ENCODE measurements at places on chromosomes 16 and 17.

DNA sequence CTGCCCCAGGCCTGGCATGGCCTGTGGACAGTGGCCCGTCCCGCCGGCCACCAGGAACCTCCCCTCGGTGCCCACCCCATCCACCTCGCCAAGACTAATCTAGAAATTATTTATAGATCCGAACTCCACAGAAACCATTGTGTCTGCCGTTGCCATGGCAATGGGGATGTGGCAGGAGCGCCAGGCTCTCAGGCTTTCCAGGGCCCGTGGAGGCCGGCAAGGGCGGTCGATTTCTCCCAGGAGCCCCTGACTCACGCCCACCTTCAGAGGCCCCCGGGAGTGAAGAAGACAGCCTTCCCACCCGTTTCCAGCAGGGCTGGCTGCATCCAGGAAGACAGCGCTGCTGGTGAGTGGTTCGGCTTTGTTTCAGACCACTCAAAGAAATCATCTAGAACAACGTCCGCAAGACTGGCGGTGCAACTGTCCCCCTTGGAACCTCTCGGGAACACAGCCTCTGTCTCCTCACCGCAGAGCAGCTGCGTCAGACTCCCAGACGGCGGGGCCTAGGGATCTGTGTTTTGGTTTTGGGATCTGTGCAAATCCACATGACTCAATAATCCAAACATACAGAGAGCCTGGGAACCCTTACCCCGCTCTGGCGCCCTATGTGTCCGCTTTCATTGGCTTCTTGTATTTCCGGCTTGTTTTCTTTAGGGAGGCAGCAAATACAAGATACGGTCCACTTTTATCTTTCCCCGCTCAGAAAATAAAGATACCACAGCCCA, 48.5 kb upstream of the ZCCHC14 start:
- DNase-seq = no peak

DNA sequence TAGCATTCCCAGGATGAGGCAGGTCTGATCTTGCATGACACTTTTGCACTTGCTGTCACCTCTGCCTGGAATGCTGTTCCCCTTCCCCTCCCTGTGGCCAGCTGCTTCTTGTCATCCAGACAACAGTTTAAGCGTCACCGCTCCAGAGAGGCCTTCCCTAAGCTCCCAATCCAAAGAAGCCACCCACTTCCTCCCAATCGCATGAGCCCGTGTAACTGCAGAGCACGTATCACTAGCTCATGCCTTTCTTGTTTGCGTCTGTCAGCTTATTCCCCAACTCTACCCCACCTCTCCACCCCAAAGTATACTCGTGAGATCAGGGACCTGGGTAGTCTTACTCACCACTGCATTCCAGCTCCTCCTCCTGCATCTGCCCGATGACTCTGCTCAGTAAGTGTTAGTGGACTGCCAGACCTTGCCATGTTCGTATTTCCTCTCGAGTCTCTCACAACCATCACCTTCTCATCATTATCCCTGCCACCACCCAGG, 92.8 kb downstream of the GAS7 start:
- no peak for DNase-seq

GRCh38 chr16:66395806-66396555, 29.5 kb downstream of the CDH5 start:
- DNase-seq = no peak

- DNase-seq = no peak
Measured at GRCh38 chr16:85935391-85935973, 36.5 kb downstream of the IRF8 start.

GRCh38 chr16:57567691-57568090, 25.2 kb downstream of the ADGRG5 start:
- no peak for DNase-seq

- no peak for DNase-seq
Measured at GRCh38 chr16:87725596-87726235, 40.1 kb downstream of the KLHDC4 start.

DNA sequence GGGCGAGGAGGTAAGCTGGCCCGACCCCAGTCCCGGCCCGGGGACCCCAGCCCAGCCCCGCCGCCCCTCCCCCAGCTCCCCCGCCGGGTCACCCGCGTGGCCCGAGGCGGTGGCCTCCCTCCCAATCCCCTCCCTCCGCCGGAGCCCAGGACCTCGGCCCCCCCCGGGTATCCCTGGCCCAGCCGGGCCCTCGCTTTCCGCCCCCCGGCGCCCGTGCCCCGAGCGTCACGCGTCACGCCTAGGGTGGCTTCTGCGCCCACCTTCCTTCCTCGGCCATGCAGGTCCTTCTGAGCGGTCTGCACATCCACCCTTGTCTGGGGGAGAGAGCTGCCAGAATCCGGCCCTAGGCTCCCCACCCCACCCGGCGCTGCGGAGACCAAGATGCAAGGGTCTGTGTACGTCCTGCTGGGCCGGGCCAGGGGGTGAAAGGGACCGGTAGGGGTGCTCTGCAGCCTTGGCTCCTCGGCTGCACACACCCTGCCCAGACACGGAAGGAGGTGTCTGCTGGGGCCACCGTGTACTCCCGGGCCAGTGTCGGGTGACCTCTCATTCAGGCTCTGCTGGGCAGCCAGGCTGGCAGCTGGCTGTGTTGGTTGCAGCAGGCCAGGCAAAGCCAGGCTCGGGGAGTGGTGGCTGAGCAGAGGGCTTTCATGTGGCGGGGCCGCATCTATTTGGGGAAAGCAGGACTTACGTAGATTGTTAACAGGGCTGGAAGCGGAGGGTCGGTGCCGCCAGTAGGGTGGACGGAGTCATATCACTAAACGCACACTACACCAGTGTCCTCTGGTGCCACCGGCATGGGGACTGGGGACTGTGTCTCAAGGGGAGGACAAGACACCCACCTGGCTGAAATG, 754 bp downstream of the RAB11FIP4 start:
- no peak for DNase-seq

DNA sequence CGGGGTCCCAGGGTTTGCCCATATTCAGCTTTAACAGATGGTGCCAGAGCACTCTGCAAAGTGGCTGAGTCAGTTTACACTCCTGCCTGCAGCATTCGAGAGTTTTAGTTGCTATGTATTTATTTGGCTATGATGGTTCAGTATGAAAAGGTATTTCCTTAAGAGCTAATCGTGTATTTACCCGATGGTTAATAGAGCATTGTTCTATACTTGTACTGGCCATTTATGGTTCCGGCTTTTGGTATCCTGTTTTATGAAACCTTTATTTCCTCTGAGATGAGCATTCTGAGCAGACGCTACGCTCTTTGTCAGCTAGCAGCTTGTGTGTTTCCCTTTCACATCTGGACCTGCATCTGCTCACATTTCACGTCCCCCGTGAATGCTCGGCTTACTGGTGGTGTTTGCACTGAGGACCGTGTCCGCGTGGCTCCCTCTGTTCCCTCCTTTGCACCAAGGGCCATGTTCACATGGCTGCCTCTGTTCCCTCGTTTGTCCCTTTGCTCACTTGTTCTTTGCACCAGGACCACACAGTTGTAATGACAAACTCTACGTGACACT, 149.1 kb upstream of the CHMP6 start:
- DNase-seq = no peak

DNA sequence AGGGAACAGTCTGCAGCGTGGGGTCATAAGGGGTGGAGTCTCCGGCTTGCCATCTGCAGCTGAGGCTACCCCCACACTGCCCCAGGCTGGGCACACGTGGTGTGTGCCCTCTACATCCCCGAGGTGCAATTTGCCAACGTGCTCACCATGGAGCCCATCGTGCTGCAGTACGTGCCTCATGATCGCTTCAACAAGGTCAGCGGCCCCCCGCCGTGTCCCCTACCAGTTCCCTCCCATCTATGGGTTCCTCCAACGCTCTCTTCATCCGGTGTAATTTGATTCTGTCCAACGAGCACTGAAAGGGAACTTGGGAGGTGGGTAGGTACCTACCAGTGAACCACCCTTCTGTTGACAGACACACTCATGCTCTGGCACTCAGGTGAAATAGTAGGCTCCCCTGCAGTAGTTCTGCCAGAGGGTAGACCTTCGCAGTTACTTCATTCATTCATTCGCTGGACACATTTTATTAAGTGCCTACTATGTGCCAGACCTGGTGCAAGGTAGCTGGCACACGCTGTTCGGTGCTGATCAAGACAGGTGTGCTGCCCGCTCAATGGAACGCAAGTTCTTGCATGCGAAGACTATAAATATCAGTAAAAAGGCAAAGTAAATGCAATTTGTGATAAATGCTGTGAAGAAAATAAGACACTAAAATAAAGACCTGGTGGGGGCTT, 2.7 kb downstream of the MLLT6 start:
- no peak for DNase-seq

GRCh38 chr17:78707016-78707415, 75.1 kb downstream of the CYTH1 start:
- no peak for DNase-seq

- DNase-seq = no peak
Measured at GRCh38 chr16:76926595-76926994, 264.4 kb upstream of the MON1B start.

DNA sequence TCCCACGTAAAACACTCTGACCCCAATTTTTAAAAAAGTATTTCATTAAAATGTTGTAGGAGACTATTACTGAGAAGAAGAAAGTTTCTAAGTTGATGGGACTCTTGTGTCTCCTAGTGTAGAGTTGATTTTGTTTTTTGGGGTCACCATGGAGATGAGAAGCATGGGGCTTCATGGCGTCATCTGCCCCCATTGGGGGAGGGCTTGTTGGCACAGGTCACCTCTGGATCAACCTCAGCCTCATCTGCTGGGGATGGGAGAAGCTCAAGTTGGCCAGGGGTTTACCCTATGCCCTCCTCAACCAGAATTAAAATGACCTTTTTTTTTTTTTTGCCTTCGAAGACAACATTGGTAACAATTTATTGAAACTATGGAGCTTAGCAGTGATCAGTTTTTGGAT, 28.3 kb downstream of the MSI2 start:
- no peak for DNase-seq

DNA sequence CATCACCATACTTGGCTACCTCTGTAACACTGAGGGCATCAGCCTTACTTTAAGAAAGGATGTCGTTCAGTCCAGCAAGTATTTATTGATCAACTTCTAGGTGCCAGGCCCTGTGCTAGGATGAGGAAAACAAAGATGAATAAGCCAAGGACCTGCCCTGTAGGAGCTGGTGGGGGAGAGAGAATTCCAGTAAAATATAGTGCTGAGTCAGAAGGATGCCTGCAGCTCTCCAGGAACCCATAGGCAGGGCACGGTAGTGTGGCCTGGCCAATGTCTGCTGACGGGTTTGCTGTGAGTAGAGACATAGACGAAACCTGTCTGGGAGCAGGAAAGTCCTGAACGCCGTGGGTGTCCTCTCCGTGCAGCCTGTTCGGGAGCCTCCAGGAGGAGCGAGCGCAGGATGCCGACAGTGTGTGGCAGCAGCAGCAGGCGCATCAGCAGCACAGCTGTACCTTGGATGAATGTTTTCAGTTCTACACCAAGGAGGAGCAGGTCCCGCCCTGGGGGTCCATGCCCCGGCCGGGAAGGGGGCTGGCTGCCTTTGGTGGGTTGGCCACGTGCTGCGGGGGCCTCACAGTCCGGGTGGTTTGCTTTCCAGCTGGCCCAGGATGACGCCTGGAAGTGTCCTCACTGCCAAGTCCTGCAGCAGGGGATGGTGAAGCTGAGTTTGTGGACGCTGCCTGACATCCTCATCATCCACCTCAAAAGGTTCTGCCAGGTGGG, 55.6 kb downstream of the USP43 start:
- DNase-seq = no peak

DNA sequence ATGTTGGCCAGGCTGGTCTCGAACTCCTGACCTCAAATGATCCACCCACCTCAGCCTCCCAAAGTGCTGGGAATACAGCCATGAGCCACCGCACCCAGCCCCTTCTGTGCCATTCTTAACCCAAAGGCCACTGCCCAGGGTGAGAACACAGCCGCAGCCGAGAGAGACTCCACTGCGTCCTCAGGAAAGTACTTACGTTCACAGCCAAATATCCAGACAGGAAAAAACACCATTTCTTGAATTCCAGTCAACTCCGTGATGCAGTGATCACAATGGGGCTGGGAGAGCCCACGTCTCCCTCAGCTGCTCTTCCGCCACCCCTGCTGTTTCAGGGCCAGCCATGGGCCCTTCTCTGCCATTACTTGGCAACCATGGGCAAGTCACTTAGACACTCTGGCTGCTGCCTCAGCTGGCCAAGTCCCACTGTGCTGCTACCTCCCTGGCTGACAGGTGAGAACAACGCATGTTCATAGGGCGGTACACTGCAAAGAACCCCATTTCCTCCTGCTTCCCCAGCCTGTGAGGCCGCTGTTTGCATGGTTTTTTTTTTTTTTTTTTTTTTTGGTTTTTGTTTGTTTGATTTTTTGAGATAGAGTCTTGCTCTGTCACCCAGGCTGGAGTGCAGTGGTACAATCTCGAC, 4.3 kb downstream of the CDIP1 start:
- DNase-seq = no peak

- no peak for DNase-seq
Measured at GRCh38 chr17:48728232-48729231, at the start of gene HOXB13. Gene HOXB13, minus strand, starts transcription at chr17:48728750. Its CDS starts 157 bp downstream, at chr17:48728593.

GRCh38 chr17:78889531-78889930, 13.5 kb downstream of the CEP295NL start:
- DNase-seq = no peak

- no peak for DNase-seq
Measured at GRCh38 chr17:8285270-8286181, 2.9 kb upstream of the RANGRF start.

DNA sequence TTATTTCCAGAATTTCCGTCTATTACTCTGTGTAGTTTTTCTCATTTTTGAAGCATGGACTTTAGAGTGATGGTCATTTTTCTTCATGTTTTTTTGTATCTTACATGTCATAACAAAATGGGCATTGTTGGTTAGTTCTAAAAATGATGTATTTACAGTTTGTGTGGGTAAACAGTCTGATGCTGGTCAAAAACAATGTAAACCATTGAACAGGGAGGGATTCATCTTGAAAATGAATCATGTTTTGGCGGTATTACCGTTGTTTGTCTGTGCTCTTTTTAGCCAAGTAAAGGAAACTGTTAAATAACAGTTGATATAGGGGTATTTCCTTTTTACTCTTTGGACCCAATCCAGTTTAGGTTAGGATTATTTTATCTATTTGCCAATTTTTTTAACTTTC, 315.8 kb downstream of the BCAS3 start:
- no peak for DNase-seq

DNA sequence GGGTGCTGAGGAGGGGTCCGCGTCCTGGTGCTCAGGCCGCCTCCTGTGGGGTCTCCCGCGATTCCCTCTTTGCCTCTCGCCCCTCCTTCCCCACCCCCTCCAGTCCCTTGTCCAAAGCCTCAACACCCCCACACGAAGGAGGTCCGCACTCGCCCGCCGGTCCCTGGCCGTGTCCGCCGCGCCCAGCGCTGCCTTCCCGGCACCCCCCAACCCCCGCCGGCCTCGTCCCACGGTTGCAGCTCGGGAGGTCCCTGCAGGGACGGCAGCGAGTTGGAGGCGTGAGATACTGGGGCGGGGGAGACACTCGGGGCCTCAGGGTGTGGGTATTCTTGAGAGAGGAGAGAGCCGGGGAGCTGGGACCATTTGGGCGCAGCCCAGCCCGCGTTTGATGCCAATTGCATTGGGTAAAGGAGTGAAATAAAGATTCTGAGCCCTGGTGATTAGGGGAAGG, 468 bp downstream of the FLYWCH2 start:
- no peak for DNase-seq

DNA sequence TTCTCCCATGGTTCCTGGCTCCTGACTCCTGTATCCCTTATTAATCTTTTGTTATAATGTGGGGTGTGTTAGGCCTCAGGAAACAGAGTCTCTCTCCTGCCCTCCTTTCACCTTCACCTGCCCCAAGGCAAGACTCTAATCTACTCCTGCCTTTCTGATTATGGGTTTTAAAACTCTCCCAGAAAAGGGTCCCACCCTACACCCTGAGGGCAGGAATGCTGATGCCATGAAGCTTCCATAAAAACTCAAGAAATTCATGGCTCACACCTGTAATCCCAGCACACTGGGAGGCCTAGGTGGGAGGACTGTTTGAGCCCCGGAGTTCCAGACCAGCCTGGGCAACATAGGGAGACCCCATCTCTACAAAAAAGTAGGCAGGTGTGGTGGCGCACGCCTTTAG, 18.6 kb upstream of the SRCAP start:
- no peak for DNase-seq

Data from Panc1 (cell line).